ENCODE measurements at places on chromosomes 4 and X. TPM values are rescaled to one million over a fixed set of nuclear protein-coding genes. Genes with fewer than 3 reads are reported as not detected.

The FAM236B gene
- not detected for total RNA-seq

The AMTN gene
- total RNA-seq = not detected

The NMU gene
- total RNA-seq = not detected

The KIF4A gene
- total RNA-seq = 1.8 TPM

The ADRA2C gene
- 0.37 TPM for total RNA-seq

The NWD2 gene
- not detected for total RNA-seq

The ASB11 gene
- not detected for total RNA-seq

The NPY5R gene
- not detected for total RNA-seq

The ANTXR2 gene
- total RNA-seq = 89.5 TPM

The CTSO gene
- total RNA-seq = 22.0 TPM

The MAMLD1 gene
- total RNA-seq = 0.85 TPM

The PHF8 gene
- total RNA-seq = 10.5 TPM

The SLC25A4 gene
- 10.5 TPM for total RNA-seq

The SOX3 gene
- not detected for total RNA-seq

The HDAC8 gene
- total RNA-seq = 31.6 TPM

The GPR78 gene
- total RNA-seq = 3.0 TPM

The TMPRSS11F gene
- total RNA-seq = not detected

The MAGEA10 gene
- not detected for total RNA-seq

The GC gene
- total RNA-seq = not detected

The SSX1 gene
- total RNA-seq = 0.18 TPM

The GPRASP3 gene
- 5.0 TPM for total RNA-seq

The SSX4 gene
- not detected for total RNA-seq

The STIM2 gene
- 12.9 TPM for total RNA-seq

The ZGRF1 gene
- total RNA-seq = 3.6 TPM

The MGARP gene
- total RNA-seq = 19.2 TPM

The SHISA3 gene
- 0.65 TPM for total RNA-seq

The TBC1D9 gene
- 26.5 TPM for total RNA-seq

The GLOD5 gene
- total RNA-seq = not detected

The SLC30A9 gene
- total RNA-seq = 56.7 TPM

The MAGEA11 gene
- total RNA-seq = 0.09 TPM

All from smooth muscle cell of bladder (primary cell).